Activated T-cell treated with anti-CD3 and anti-CD28 coated beads, Interleukin-2, amount 50 U/mL, for 72 hours (primary cell): ENCODE measurements at places on chromosomes 3 and 15.

DNA sequence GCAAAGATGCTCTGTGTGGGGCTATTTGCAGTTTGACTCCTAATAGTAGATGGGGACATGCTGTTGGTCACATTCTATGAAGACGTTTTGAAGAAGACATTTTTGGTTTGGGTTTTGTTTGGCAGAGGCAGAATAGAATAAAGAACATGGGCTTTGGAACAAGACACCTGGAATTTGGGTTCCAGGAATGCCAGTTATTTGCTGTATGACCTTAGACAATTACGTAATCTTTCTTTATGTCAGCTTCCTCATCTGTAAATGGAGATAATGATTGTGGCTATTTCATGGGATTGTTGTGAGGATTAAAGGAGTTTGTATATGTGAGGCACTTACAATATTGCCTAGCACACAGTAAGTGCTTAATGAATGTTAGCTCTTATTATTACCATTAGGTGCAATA lies 91.6 kb downstream of the MESD start:
- DNase-seq, result no peak
- H3K27ac ChIP-seq, result no peak overlapping the region
- H3K27me3 ChIP-seq, result no peaks in the 10 kb centered on the region

DNA sequence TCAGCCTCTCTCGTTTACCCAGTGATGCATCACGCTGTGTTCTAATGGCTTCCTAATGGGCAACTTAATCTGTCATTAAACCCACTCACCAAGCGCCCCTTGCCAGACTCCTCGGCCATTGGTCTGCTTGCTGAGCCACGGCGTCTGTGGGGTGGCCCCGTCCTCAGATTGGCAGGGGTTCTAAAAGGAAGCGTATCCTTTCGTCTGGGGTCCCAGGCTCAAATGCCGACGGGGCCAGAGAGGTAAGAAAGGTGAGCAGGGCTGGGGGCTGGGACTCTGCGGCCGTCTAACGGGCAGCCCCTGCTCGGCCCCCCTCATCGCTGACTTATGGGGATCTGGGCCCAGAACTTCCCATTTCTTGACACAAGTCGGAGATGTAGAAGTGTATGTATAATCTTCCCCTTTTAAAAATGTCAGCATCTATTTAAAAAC lies 315.1 kb upstream of the PROK2 start:
- H3K27me3 ChIP-seq, result peaks cover 28% of the 10 kb centered on the region
- H3K4me1 ChIP-seq, result peaks cover 38% of the 10 kb centered on the region
- H3K4me3 ChIP-seq, result peak overlapping the region; percentile 86

DNA sequence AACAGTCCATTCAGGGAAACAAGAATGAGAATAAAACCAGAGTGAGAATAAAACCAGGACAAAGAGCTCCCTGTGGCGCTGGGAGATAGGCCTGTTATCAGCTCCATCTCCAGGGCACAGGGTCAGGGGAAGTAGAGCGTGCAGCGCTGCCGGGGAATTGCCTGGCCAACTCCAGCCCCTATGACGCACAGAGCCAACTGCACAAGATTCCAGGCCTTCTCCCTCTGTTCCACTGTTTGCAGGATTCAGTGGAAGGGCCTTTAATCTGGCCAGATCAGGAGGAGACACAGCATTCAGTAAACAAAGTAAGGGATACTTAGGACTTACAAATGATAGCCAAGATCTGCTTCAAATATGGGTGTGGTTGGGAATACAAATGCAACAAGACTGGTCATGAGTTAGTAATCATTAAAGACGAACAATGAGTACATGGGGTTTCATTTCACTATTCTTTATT lies 49.4 kb downstream of the ITGB5 start:
- H3K4me3 ChIP-seq, result no peak overlapping the region
- no peak for DNase-seq
- no peaks in the 10 kb centered on the region for H3K36me3 ChIP-seq
- H3K27me3 ChIP-seq, result peaks cover 40% of the 10 kb centered on the region

DNA sequence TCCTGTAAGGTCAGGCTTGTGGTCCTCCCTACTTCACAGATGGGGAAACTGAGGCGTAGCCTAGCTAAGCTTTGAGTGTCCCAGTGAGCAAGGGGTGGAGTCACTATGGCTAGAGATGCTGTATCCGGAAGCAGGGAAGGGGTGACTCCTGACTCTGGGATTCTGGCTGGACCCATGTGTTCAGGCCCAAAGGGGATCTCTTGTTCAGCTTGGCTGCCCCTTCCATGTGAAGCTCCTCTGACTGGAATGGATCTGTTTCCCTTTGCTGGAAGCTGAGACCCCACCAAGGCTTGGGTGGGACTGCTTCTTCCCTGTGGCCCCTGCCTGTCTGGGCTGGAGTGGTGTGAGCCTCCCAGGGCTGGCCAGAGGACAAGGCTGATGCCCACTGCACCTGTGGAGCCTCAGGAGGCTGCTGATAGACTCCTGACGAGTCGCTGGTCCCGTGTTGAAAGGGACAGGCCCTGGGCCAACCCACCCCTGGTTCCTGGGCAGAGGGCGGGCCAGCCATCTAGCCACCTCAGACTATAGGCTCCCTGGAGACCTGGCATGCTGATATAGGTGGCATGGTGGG lies 1.0 kb downstream of the MAPKAPK3 start:
- H3K4me1 ChIP-seq, result peaks cover 77% of the 10 kb centered on the region
- H3K27me3 ChIP-seq, result no peaks in the 10 kb centered on the region
- H3K4me3 ChIP-seq, result peak overlapping the region; percentile 100
- no peak for DNase-seq
- peaks cover 7% of the 10 kb centered on the region for H3K36me3 ChIP-seq

DNA sequence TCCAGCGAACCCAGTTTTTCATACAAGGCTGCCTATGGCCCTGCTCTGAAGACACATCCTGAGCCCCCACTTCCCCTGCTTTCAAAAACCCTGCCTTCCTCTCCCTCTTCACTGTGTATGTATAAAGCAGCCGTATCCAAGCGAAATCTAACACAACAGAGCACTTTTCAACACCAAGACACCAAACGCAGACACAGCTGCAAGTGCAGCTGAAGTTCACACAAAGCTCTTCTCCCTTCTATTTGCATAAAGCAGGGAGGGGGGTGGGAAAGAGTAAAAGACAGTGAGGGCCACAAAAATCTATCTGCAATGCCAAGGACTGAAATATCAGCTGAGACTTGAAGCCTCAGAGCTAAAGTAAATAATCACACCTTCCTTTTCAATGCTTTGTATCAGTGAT lies 35.1 kb upstream of the CSPG5 start:
- no peaks in the 10 kb centered on the region for H3K4me1 ChIP-seq
- H3K27me3 ChIP-seq, result no peaks in the 10 kb centered on the region
- H3K36me3 ChIP-seq, result peaks cover 10% of the 10 kb centered on the region

DNA sequence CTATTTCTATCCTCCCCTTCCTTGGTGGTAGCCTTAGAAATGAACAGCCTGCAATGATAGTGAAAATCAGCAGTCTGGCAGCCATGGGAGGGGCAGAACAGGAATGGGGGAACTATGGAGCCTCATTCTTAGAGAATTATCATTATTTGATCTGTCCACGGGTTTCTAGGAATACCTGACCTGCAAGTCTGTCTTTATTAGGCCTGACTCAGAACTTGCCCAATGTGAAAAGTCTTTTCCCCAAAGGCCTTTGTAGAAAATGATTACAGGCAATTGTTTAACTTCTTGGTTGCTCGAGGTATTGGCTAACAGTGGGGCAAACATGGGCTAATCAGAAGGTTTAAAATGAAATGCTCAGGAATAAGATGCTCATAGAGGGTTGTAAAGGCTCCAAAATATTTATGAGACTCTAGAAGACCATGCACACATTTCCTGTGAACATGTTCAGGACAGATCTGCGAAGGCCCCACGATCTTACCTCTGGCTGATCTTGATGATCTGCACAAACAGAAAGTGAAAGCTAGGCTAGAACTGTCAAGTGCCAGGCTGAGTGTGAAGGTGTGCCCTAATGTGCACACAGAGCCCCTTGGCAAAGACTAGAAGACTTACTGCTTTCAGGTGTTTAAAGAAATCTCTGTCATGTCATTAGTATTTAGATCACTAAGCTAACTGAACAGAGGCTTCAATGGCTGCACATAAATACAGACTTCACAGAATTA lies 39.6 kb upstream of the LAMP3 start:
- peaks cover 40% of the 10 kb centered on the region for H3K36me3 ChIP-seq
- peak overlapping the region; percentile 86 for H3K4me3 ChIP-seq
- H3K27me3 ChIP-seq, result no peaks in the 10 kb centered on the region
- no peak for DNase-seq
- no peak overlapping the region for H3K27ac ChIP-seq

- no peaks in the 10 kb centered on the region for H3K36me3 ChIP-seq
- no peak overlapping the region for H3K27ac ChIP-seq
- peaks cover 68% of the 10 kb centered on the region for H3K4me1 ChIP-seq
- no peaks in the 10 kb centered on the region for H3K27me3 ChIP-seq
- DNase-seq, result no peak
- no peak overlapping the region for H3K4me3 ChIP-seq
Measured at GRCh38 chr15:85493260-85493659, 112.9 kb downstream of the AKAP13 start.

DNA sequence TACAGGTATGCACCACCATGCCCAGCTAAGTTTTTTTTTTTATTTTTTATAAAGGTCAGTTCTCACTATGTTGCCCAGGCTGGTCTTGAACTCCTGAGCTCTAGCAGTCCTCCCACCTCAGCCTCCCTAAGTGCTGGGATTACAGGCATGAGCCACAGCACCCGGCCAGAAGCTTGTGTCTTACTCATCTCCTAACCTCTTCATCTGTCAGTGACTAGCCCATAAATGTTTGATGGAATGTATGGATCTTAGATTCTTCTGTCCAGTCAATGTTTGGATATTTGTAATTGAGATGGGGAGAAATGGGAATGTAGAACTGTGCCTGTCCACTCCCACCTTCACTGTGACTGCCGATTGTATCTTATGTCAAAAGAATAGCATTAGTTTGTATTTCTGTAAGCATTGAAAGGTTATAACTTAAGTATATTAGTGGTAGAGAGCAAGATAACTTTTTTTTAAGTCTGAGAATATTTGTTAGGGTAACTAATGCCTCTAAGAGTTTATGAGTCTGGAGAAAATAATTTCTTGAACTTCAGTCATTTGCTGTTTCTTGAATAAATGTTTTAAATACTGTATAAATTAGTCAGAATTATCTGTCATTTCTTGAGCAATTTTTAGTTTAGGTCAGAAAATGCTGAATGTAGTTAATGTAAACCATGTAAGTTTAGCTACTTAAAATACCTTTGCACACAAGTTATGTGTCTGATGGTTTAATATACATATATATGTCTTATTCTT lies 215.3 kb upstream of the CGNL1 start:
- no peaks in the 10 kb centered on the region for H3K27me3 ChIP-seq
- peaks cover 7% of the 10 kb centered on the region for H3K4me1 ChIP-seq
- no peak overlapping the region for H3K4me3 ChIP-seq
- H3K36me3 ChIP-seq, result no peaks in the 10 kb centered on the region

DNA sequence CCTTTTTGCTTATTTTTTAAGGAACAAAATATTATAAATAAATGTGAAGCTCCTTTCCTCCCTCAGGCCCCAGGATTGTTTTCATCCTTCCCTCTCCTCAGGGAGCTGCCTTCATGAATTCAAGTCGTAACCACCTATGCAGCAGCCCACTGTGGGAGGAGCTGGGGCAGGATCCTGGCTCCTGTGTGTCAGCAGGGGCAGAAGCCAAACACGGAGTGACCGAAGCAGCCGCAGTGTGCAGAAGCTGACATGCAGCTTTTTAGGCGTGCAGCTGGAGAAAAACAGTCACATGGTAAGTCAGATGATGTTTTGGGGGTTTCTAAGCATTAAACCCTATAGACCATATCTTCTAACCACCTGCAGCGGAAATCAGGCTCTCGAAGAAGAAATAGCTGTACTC lies 231.3 kb downstream of the OCA2 start:
- H3K27me3 ChIP-seq, result no peaks in the 10 kb centered on the region
- no peaks in the 10 kb centered on the region for H3K4me1 ChIP-seq
- no peak overlapping the region for H3K4me3 ChIP-seq
- no peaks in the 10 kb centered on the region for H3K36me3 ChIP-seq
- no peak for DNase-seq

- no peaks in the 10 kb centered on the region for H3K27me3 ChIP-seq
- DNase-seq, result no peak
- H3K36me3 ChIP-seq, result no peaks in the 10 kb centered on the region
- H3K4me1 ChIP-seq, result peaks cover 28% of the 10 kb centered on the region
- H3K4me3 ChIP-seq, result no peak overlapping the region
Measured at GRCh38 chr3:157066335-157067098, 93.4 kb downstream of the CCNL1 start.

DNA sequence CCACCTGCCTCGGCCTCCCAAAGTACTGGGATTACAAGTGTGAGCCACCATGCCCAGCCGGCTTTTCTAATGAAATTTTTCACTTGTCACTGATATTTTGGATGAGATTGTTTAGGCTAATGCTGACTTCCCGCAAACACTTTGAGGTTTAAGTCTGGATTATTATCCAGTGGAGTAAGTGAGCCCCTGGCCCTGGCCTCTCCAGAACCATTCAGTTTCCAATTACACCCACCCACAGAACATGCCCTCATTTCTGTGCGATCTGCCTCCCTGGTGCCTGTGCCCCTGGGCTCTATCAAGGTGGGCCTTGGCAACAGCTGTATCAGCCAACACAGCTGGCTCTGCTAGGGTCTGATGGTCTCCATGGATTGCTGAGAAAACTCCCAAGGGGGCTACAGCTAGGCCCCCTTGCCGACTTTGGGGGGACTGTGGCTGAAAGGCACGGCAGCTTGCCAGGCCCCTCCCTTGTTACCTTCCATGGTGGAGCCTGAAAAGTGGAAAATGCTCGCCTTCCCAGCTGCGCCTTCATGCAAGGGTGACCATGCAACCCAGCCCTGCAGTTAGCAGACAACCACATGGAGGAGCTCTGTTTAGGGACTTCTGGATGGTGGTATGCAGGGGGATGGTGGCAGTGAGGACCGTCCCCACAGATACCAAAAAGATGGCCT lies 288.9 kb downstream of the FAM43A start:
- no peak for DNase-seq
- H3K4me3 ChIP-seq, result no peak overlapping the region
- no peaks in the 10 kb centered on the region for H3K4me1 ChIP-seq
- H3K27ac ChIP-seq, result no peak overlapping the region
- peaks cover 5% of the 10 kb centered on the region for H3K27me3 ChIP-seq

- DNase-seq, result no peak
- H3K36me3 ChIP-seq, result peaks cover 10% of the 10 kb centered on the region
- no peaks in the 10 kb centered on the region for H3K4me1 ChIP-seq
Measured at GRCh38 chr3:143040261-143040879, 39.0 kb downstream of the U2SURP start.
